ENCODE measurements at places on chromosomes 4 and X.
A peak's percentile ranks its signal among the peaks of the same experiment; 100 is the strongest.

DNA sequence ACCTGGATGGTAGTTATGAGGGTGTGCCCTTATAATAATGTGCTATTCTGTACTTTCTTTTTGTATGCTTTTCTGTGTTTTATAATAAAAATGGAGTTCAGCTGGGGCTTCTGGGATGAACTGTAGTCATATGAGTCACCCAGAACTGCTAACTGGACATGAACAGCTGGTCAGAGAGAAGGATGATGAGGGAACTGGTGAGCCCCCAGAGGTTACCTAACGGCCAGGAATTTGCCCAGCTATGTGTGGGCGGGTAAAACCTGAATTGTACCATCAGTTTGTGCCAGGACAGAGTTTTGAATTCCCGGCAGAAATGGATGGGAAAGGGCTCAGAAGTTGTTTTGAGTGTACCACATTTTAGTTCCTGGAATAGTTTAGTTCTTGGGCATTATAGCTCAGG, 138.0 kb upstream of the USP9X start:
- no peak for DNase-seq

DNA sequence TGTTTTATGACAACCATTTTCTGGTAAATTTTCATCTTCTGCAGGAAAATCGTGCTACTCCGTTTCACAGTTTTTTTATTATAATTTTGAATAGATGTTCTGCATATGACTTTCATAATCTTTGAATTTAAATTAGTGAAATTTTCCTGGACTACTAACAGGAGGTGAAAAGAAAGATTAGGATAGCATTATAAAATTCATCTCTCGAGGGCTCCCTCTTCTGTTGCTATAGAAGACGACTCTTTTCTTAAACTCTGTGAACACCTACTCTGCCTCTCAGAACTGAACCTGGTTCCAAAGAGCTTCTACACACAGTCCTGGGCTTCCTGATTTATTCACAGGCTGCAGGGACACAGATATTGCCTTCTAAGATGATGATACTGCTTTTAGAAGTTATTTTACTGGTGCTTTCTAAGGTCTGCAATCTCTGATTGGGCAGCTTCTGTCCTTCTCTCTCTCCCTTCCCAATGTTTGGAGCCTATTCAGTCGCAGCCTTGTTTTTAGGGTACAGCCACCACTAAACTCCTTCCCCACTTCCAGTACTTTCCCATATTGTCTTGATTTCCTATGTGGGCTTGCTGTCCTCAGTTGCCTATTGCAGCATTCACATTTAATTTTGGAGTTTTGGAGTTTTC, 10.1 kb upstream of the SAP30 start:
- DNase-seq = no peak

GRCh38 chrX:115560978-115561604, at the start of gene PLS3:
Gene PLS3 (plus strand): TSS chrX:115561174. CDS start chrX:115610251, 49,077 bp downstream.
- no peak for DNase-seq

GRCh38 chr4:91598696-91599095, 705.1 kb upstream of the GRID2 start:
- peak; percentile 2 for DNase-seq

- no peak for DNase-seq
Measured at GRCh38 chrX:149908727-149909126, 20.6 kb upstream of the HSFX4 start.

DNA sequence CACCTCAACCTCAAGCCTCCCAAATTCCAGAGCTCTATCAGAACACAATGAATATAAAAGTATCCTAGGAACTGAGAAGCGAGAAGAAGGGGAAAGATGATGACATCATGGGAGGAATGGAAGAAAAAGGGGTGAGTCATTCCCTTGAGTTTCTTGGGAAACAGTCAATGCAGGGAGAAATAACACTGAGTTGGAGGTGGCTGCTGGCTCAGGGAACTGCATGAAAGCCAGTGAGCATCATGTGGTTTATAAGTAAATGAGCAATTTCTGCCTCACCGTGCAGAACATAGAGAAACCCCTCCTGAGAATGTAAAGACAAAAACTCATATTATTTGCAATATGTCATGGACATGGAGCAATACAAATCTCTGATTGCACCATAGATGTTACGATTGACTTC, 73.3 kb downstream of the SHOX start:
- DNase-seq = peak; percentile 42

DNA sequence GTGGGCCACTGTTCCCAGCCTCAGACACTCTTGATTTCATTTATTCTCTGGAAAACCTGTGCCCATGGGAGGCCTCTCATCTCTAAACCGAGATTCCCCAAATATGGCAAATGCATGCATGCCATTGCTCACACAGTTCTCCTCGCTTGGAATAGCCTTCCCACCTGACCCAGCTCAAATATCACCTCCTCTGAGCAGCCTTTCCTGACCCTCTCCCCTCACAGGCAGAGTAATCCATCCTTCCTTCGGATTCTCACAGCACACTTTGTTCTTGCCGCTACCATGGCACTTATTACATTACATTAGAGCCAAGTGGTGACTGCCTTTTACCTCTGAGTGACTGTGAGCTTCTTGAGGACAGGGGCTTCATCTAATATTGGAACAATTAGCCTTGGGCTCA, 209.5 kb downstream of the HS6ST2 start:
- DNase-seq = no peak

GRCh38 chr4:92182736-92183407, 120.9 kb upstream of the GRID2 start:
- no peak for DNase-seq

All from NB4 (cell line).